ENCODE measurements at places on chromosomes 3 and 15.

DNA sequence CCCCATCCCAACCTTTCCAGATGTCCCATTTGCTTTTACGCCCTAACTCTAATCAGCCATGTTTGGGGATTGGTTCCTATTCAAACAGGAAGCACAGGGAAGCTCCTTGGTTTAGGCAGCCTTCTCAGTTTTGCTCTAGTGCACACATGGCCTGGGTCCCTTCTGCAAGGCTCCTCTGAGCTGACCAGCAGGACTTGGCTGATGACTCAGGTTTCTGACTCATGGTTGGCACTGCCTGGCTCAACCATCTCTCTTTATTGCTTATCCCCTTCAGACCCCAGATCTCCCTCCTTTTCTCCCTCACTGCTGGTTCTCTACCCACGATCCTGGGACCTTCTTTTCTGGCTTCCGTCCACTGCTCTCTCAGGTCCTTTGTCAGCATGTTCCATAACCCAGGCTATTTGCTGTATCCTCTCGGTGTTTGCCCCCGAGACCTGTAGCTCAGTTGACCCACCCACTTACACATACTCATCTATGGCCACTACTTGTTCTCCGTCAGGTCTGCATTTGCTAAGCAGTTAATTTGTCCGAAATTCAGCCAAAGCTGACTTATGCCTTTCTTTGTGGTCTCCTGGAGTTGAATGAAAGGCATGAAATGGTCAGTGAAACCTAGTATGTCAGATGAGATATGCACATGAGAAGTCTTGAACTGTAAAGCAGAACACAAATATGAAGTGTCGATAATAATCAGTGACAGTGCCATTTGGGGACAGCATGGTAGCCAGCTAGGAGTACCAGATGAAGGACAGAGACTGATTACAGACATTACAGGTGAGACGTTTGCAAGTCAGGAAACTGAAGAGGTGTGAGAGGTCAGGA lies 323.5 kb upstream of the ROPN1 start:
- no peak for DNase-seq

GRCh38 chr15:42984493-42985034 lies 64.0 kb upstream of the TTBK2 start:
- no peak for DNase-seq

GRCh38 chr15:68204361-68204760 lies 771 bp downstream of the CALML4 start:
- no peak for DNase-seq

DNA sequence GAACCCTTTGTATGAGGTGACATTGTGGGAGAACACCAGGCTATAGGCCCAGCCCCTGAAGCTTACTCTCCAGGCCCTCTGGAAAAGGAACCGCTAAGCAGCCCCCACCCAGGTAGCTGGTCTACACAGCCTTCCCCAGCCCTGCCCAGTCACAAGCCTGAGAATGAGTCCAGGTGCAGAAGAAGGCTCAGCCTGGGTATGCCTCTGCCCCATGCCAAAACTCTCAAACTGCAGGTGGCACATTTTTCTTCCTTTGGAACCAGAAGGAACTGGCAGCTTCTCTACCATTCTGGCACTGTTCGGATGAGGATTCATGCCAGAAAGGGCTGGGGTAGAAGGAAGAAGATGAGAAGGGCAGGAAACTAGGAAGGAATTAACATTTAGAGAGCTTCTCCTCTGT lies 23.7 kb upstream of the TBC1D21 start:
- DNase-seq = no peak

DNA sequence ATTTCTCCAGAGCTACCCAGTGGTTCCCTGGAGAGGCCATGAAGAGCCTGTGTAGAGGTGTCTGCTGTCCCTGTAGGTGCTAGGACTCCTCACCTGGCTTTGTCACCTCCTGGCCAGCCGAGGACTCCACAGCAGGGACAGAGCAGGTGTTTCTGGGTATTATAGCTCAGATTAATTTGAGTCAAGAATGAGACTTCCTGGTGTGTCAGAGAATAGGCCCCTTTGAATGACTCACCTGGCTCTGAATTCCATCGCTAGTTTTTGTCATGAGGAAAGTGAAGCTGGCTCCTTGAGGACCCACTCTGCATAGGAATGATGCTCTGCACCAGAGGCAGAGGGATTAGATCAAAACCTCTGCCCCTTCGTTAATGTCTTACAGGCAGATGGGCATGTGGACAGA lies 167.5 kb upstream of the TOPAZ1 start:
- no peak for DNase-seq

GRCh38 chr3:35745802-35746484 lies 106.6 kb downstream of the ARPP21 start:
- DNase-seq = no peak

DNA sequence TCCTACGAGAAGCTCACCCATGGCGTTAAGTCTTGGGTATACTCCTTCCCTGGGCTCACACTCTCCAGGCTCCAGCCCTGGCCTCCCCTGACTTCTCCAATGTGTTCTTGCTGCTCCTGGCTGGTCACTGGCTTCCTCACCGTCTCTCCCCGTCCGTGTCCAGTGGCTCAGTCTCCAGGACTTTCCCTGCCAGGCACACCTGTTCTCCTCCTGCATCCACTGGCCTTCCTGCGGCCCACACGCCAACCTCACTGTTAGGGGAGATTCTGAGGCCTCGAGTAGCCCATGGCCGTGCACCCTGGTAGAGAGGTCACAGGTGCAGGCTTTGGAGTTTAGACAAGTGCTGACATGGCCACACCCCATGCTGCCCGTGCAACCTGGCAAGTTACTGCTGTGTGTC lies 91.9 kb upstream of the SNRPA1 start:
- no peak for DNase-seq

DNA sequence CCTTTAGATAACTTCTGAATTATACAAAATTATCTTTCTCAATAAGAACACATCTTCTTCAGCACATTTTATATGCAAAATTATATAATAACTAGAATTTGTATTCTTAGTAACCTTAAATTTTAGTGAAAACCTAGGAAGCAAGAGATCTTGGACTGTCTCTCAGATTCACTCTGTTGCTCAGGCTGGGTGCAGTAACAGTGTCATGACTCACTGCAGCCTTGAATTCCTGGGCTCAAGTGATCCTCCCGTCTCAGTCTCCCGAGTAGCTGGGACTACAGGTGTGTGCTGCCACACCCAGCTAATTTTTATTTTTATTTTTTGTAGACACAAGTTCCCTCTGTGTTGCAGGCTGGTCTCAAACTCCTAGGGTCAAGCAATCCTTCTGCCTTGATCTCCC lies 29.9 kb downstream of the MKRN3 start:
- no peak for DNase-seq

- no peak for DNase-seq
Measured at GRCh38 chr15:53835309-53835708, 75.8 kb upstream of the WDR72 start.

- no peak for DNase-seq
Measured at GRCh38 chr15:93162560-93162959, 73.5 kb upstream of the RGMA start.

- no peak for DNase-seq
Measured at GRCh38 chr3:13277196-13277813, 142.8 kb downstream of the NUP210 start.

- DNase-seq = no peak
Measured at GRCh38 chr3:53120336-53120735, 9.9 kb downstream of the RFT1 start.

- peak; percentile 62 for DNase-seq
Measured at GRCh38 chr3:184314700-184315542, 515 bp downstream of the EIF4G1 start.

DNA sequence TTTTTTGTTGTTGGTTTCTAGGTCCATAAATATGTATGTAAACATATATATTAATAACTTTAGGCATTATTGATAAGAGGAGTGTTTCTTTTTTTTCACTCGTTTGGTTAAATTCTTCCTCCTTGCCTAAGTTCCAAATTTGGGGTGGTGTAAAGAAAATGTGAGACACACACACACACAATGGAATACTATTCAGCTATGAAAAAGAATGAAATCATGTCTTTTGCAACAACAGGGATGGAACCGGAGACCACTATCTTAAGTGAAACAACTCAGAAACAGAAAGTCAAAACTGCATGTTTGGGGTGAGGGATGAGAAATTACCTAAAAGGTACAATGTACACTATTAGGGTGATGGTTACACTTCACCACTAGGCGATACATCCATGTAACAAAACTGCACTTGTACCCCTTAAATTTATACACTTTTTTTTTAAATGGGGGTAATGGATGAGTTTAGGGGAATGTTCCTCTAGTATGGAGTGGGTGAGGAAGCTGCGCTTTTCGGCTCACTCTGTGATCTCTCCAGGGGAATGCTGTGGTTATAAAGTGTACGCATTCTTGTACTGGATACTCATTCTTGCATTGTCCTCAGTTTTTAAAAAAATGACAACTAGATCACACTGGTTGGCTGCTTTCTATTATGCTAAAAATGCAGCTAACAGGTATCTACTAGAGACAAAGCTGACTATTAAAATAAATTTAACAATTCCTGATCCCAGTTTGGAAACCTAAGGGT lies 50.8 kb upstream of the PPARG start:
- DNase-seq = no peak

DNA sequence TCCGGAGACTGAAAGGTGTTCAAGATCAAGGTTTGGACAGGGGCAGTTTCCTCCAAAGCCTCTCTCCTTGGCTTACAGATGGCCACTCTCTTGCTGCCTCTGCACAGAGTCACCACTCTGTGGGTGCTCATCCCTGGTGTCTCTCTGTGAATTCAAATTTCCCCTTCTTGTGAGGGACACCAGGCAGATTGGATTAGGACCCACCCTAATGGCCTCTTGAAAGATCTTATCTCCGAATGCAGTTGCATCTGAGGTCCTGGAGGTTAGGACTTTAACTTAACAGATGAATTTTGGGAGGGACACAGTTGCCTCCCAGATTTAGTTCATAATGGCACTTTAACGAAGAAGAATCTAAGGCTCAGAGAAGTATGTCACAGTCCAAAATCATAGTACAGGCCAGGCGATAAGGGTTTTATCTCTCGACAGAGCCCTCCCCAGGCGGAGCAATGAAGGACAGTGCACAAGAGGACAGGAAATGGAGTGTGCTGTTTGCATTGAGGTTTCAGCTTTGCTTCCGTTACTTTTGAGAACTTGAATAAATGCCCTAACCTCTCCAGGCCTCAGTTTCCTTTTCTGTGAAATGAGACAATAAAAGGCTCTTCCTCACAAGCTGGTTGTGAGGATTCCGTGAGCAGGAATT lies 38.9 kb upstream of the KIF23 start:
- DNase-seq = no peak

DNA sequence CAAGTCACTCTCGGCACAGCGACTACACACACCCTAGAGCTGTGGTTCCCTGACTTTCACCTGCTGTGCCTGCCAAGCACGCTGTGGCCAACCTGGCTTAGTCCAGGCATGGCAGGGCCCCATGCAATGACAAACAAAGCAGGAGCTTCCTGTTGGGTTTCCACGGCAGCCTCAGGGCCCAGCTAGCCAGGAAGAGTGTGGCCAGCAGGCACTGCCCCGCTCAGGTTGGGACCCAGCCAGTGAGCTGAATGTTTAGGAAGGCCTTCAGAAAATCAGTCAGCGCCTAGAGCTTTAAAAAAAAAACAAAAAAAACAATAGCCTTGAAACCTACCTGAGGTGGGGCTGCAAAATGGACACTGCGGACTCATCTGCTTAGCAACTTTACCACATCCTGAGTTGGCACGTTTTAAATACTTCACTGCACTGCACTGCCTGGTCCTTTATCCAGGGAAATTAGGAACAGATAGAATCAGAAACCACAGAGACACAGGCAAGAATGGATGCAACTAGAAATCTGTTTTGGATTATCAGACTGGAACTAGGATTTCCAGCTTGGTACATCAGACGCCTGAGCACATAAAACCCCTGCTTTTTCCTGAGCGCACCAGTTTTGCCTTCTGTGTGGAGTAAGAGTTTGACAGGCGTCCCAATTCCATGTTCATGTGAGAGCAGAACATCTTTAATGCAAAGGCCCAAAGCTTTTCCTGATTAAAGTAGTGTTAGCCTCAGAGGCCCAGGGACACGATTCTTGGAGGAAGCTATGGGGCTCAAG lies 36.2 kb upstream of the LDHAL6B start:
- DNase-seq = no peak

DNA sequence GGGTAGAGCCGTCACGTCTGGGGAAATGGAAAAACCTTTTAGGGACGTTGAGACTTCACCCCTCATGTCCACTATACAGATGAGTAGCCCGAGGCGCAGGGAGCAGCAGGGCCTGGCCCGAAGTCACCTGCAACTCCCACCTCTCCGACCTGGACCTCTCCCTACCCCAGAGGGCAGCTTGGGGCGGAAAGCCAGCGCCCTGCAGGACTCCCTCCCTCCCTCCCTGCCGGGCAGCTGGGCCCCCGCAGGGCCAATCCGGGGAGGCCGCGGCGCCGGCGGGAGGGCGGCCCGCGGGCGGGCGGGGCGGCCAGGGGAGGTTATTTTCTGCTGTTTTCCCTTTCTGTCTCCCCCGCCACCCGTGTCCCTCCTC lies 2.0 kb downstream of the WNT7A start:
- DNase-seq = no peak

DNA sequence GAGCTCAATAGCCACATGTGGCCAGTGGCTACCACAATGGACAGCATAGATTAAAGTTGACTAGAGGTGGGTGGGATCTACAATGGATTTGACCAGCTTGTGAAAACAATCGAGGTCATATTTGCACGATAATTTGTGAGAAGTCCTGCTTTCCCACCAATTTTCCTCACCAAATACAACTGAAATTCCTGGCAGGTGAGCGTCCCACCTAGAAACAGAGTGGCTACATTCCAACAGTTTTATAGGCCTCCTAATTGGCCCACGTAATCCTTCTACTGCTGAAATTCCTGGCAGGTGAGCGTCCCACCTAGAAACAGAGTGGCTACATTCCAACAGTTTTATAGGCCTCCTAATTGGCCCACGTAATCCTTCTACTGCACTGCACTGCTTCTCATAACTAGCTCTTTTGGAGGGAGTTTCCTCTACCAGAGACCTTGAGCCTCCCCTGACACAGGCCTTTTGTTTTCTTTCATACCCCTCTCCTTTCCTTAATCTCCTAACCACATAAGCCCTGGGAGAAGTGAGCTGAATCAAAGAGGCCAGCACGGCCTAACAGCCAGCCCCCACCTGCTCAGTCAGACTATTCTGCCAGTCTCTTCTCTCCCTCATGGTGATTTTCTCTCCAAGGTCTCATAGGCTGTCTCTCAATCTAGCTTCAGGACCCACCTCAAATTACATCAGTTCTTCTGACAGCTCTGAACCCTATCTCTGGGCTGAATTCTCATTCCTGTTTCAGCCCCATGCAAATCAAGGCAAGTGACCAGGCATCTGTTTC lies 80.2 kb downstream of the BFSP2 start:
- no peak for DNase-seq

- DNase-seq = no peak
Measured at GRCh38 chr3:72862314-72863090, 14.3 kb upstream of the SHQ1 start.

- no peak for DNase-seq
Measured at GRCh38 chr3:79761441-79761840, 6.4 kb downstream of the ROBO1 start.

Measured in stimulated activated naive CD8-positive, alpha-beta T cell treated with anti-CD3 and anti-CD28 coated beads, Interleukin-15, Interleukin-2, amounts not matched to agents 100 U/mL and 50 U/mL, for 24 hours (primary cell).